ENCODE measurements at places on chromosomes 16 and 17. TPM values are rescaled to one million over a fixed set of nuclear protein-coding genes. Genes with fewer than 3 reads are reported as not detected.

The CDH8 gene
- total RNA-seq, result not detected

The EEF2KMT gene
- total RNA-seq, result 23.4 TPM

The KCTD19 gene
- total RNA-seq, result 2.2 TPM

The VAC14 gene
- total RNA-seq, result 37.5 TPM

The ACOX1 gene
- total RNA-seq, result 26.9 TPM

The CXCL16 gene
- total RNA-seq, result 3.3 TPM

The ALG1 gene
- total RNA-seq, result 36.8 TPM

The HSD17B2 gene
- total RNA-seq, result not detected

The C16orf96 gene
- total RNA-seq, result 0.08 TPM

The BLTP2 gene
- 180 TPM for total RNA-seq

The PRR29 gene
- total RNA-seq, result 0.36 TPM

The PLK1 gene
- total RNA-seq, result 97.8 TPM

The TBC1D3E gene
- total RNA-seq, result not detected

The KLHL11 gene
- total RNA-seq, result 17.5 TPM

The TBX6 gene
- total RNA-seq, result 0.74 TPM

The ZFP3 gene
- 2.4 TPM for total RNA-seq

The OTOA gene
- 0.06 TPM for total RNA-seq

The DNASE1L2 gene
- total RNA-seq, result 0.87 TPM

The NGFR gene
- 0.16 TPM for total RNA-seq

The CDH3 gene
- total RNA-seq, result 0.44 TPM

The HBA1 gene
- not detected for total RNA-seq

The SRCIN1 gene
- 0.37 TPM for total RNA-seq

The BLMH gene
- total RNA-seq, result 85.1 TPM

The HERPUD1 gene
- total RNA-seq, result 143 TPM

The ULK2 gene
- total RNA-seq, result 5.8 TPM

The CPNE7 gene
- total RNA-seq, result 6.0 TPM

The TUBB3 gene
- not detected for total RNA-seq

The POLR2A gene
- total RNA-seq, result 198 TPM

The SKAP1 gene
- 55.4 TPM for total RNA-seq

The TPSAB1 gene
- not detected for total RNA-seq
